ENCODE measurements at places on chromosomes 5 and 9.
A peak's percentile ranks its signal among the peaks of the same experiment; 100 is the strongest.

GRCh38 chr5:2455878-2456277 lies 295.6 kb downstream of the IRX2 start:
- DNase-seq = no peak

DNA sequence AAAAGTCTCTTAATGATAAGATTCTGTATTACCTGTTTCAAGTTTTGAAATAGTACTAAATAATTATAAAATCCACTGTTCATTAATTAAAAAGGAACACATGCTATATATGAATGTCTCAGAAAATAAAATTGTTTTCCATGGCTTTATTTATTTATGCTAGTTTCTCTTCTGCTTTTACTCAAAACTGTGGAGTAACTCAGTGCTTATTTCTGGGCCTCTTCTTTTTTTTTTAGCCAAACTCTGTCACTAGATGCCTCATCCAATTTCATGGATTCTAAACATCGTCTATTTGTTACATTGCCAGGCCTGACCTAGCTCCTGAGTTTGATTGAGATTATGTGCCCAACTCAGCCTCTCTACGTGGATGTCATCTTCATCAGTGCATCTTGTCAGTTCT lies 1509.7 kb downstream of the MAT2B start:
- no peak for DNase-seq

GRCh38 chr5:178522361-178522760 lies 67.8 kb downstream of the COL23A1 start:
- no peak for DNase-seq

- DNase-seq = no peak
Observed at GRCh38 chr5:67619235-67619634, 422.6 kb upstream of the CD180 start.

GRCh38 chr9:107243742-107244141 lies 39.3 kb upstream of the RAD23B start:
- no peak for DNase-seq

DNA sequence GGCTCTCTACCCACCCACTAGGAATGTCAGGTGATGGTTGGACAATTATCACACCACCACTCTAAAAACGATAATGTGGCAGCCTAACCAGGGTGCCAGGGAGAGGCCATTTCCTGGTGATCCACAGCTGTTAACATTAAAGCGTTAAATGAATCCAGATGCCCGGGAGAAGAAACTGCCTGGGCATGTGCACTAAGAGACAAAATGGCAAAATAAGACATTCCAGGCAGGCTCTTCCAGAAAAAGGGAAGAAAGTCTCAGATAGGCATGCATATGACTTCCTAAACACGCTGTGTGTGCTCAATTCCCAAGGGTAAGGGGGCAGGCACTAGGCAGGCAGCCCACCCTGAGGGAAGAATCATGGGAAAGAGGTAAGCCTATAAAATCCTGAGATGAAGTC lies 4.6 kb upstream of the TXN start:
- no peak for DNase-seq

- DNase-seq = no peak
Observed at GRCh38 chr5:151040211-151040747, 19.9 kb downstream of the GPX3 start.

GRCh38 chr9:36760667-36761420 lies 188.1 kb downstream of the MELK start:
- no peak for DNase-seq

- no peak for DNase-seq
Observed at GRCh38 chr5:132470596-132470995, 20.0 kb downstream of the IRF1 start.

GRCh38 chr9:113888976-113889375 lies 12.9 kb downstream of the ZNF618 start:
- DNase-seq = no peak

- no peak for DNase-seq
Observed at GRCh38 chr9:2962471-2963172, 118.7 kb upstream of the PUM3 start.

- peak; percentile 88 for DNase-seq
Observed at GRCh38 chr9:130860458-130861316, 25.6 kb downstream of the ABL1 start.

- no peak for DNase-seq
Observed at GRCh38 chr5:130136300-130136699, 232.0 kb downstream of the CHSY3 start.

DNA sequence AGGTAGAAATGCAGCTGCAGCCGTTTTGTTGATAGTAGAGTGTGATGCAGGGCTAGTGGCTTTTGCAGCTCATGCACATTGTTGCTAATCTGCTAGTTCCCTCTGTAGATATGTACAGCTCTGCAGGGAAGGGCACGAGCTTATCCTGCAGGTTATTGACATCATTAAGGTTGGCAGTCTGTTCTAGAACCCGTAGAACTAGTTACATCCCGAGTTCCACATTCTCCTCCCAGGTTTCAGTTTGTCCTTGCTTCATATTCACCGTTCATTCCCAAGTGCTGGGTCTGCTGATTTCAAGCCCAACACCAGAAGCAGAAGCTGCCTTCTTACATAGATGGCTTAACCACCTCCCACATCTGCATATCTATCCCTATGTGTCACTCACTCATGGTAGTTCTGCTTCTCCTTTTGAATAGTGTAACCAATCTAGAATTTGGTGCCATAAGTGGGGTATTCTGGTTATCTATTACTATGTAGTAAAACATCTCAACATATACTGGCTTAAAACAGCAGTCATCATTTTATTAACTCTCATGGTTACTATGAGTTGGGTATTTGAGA lies 38.1 kb downstream of the CRHBP start:
- DNase-seq = no peak

DNA sequence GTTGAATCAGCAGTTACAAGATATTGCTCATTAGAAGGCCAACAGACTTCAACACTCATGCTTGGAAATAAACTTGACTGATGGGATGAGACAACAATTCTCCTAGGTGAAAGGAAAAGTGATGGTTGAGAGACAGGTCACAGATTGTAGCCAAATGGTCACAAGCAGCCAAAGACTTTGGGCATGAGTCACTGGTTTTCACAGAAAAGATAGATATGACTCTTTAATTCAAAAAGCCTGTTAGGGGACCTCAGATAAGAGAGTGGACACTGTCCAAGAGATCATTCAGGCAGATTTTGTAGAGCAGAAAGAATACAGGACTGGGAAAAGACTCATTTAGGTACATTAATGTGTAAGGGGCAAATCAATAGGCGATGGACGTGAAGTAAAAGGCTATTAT lies 982.5 kb downstream of the MAT2B start:
- peak; percentile 3 for DNase-seq

- no peak for DNase-seq
Observed at GRCh38 chr9:131704988-131705387, 34.9 kb downstream of the RAPGEF1 start.

DNA sequence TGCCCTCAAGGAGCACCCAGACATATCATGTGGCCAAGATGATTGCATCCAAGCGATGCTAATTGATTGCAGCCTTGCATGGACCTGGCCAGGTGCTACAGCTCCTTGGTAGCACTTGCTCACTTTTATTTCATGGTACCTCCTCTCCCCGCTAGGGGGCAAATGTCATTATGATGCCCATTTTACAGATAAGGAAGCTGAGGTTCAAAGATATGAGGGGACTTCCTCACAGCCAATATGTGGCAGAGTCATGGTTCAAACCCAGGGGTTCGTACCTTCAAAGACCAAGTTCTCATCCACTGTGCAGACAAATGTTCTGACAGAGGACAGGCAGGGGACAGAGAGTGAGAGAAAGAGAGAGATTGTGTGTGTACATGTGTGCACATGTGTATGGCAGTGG lies 21.9 kb upstream of the KCNMB1 start:
- DNase-seq = no peak

GRCh38 chr5:153400931-153401330 lies 89.5 kb upstream of the GRIA1 start:
- no peak for DNase-seq

- DNase-seq = peak; percentile 54
Observed at GRCh38 chr5:38447786-38448185, 108.7 kb downstream of the LIFR start.

- DNase-seq = no peak
Observed at GRCh38 chr5:127922603-127923002, 161.0 kb upstream of the SLC12A2 start.

DNA sequence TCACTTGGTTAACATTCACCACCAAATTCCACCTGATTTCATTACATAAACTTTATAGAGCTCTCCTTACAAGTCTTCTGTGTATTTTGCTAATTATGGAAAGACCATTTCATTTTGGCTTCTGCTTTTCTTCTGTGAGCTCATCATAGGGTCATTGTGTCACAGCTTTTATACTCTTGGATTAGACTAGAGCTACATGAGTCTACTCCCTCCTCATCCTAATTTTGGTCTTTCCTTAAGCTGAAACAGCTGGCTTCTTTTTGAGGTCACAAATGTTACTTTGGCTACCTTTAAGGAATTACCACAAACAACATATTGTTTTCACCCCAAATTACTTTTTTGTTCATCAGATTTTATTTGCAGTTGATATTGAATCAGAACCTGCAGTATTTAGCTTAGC lies 103.0 kb downstream of the NPR3 start:
- DNase-seq = no peak

DNA sequence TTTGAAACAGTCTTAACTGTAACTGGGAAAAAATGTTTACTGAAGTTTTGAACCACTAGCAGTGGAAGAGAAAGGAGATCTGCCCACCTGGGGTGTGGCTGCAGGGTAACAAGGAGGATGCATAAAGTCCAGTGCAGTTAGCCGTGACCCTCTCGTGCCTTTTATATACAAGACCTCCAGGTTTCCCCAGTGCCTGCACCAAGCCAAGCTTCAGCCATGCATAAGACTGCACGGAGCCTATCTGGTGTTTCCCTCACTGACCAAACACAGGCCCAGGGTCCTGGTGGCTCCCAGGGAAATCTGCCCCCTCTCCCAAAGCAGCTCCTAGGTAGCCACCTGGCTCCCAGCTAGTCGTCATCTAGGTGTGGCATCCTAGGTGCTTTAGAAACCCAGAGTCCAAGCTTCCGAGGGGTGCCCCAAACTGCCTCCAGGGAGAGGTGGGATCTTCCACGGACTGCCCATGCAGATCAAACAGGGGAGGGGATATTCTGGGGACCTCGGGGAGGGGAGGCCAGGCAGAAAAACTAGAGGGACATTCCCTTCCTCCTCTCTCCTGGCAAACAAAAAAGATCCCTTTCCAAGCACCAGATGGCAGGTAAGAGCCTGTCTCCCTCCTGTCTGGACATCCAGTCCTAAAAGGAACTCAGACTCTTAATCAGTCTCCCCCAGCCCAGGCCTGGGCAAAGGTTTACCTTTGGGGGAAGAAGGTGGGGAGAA lies 2.7 kb downstream of the SHB start:
- no peak for DNase-seq

GRCh38 chr9:29390859-29391258 lies 1817.6 kb upstream of the C9orf72 start:
- DNase-seq = no peak
